Naive thymus-derived CD4-positive, alpha-beta T cell (primary cell): ENCODE measurements at places on chromosomes 3 and 15. TPM values are rescaled to one million over a fixed set of nuclear protein-coding genes. Genes with fewer than 3 reads are reported as not detected.
A peak's percentile ranks its signal among the peaks of the same experiment; 100 is the strongest.

Gene LRRK1
- 15.1 TPM for total RNA-seq

GRCh38 chr15:39251413-39252133, 329.3 kb upstream of the THBS1 start:
- H3K27ac ChIP-seq, result no peak overlapping the region
- peaks cover 3% of the 10 kb centered on the region for H3K27me3 ChIP-seq
- no peak overlapping the region for H3K4me3 ChIP-seq
- H3K36me3 ChIP-seq, result no peaks in the 10 kb centered on the region
- DNase-seq, result no peak

DNA sequence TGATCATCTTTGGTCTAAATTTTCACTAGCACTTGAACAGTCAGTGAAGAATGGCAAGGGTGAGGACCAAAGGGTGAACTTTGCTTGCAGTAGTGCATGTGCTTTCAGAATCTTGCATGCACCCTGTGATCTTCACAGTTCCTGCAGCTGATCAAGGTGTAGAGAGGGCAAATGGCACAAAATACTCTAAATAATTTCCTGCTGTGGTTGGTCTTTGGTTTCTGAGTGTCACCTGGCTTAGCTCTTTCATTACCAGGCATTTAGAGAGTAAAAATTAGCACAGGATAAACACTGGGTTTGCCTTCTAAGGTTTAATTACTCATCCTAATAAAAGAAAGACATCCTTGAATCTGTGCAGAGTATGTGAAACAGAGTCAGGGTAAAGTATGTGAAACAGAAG, 11.4 kb downstream of the TIPARP start:
- DNase-seq, result no peak
- no peak overlapping the region for H3K27ac ChIP-seq
- no peaks in the 10 kb centered on the region for H3K27me3 ChIP-seq
- H3K36me3 ChIP-seq, result no peaks in the 10 kb centered on the region
- H3K4me3 ChIP-seq, result no peak overlapping the region

DNA sequence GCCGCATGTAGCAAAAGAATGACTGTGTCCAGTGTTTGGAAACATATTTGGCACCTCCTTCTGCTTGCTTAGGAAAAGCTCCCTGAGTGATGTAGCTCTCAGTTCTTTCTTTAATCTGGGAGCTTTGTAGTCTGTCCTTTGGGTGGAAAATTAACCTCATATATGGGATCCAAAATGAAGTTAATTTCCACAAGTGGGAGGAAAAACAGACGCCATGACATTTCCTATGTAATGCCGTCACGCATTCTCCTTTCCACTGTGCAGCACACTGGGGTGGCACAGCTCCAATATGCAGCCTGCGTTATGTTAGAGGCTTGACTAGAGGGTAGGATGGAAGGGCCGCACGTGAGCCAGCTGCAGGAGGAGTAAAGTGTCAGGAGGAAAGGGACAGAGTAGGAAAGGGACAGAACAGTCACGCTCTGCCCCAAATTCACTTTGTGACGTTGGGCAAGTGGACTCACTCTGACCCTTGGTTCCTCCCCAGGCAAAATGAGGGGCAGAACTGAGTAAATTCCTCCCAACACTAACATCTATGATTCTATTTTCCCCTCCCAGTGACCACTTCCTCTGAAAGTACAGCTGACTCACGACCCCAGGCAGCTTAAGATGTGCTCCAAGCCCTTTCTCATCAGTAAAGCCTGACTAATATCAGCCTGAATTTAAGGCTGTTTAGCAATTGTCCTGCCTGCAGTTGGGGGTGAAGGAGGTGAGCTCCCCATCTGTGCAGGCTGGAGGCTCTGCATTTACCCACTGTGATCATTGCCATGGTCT, 176.5 kb upstream of the PFN2 start:
- DNase-seq, result no peak
- H3K27me3 ChIP-seq, result no peaks in the 10 kb centered on the region
- H3K4me1 ChIP-seq, result no peaks in the 10 kb centered on the region
- no peak overlapping the region for H3K4me3 ChIP-seq
- no peaks in the 10 kb centered on the region for H3K36me3 ChIP-seq
- H3K27ac ChIP-seq, result no peak overlapping the region

GRCh38 chr3:152307829-152308474, 39.2 kb downstream of the MBNL1 start:
- no peaks in the 10 kb centered on the region for H3K36me3 ChIP-seq
- peak overlapping the region; percentile 56 for H3K27ac ChIP-seq
- H3K4me3 ChIP-seq, result no peak overlapping the region
- no peak for DNase-seq

GRCh38 chr3:69442771-69443311, 57.0 kb upstream of the FRMD4B start:
- DNase-seq, result no peak
- no peak overlapping the region for H3K27ac ChIP-seq
- H3K27me3 ChIP-seq, result no peaks in the 10 kb centered on the region
- no peaks in the 10 kb centered on the region for H3K4me1 ChIP-seq

GRCh38 chr3:126197854-126198584, 17.6 kb upstream of the ALDH1L1 start:
- H3K27me3 ChIP-seq, result no peaks in the 10 kb centered on the region
- H3K4me3 ChIP-seq, result no peak overlapping the region
- no peaks in the 10 kb centered on the region for H3K4me1 ChIP-seq
- no peaks in the 10 kb centered on the region for H3K36me3 ChIP-seq

DNA sequence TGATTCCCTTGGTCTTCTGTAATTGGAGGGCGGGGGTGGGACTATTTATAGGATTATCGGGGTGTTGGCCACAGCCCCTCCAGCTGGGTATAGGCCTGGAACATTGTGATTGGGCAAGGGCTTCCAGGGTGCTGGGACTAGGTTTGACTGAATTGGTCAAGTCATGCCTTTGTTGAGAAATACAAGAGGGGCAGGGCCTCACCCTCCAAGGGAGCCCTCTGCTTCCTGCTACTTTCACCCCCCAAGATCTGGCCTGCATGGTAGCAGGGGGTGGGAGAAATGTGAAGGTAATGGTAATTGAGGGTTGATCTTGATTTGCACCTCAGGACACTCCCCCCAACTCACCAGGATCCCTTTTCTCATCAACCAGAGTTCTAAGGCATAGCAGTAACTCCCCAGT, 25.2 kb downstream of the TRIM71 start:
- no peaks in the 10 kb centered on the region for H3K4me1 ChIP-seq
- no peaks in the 10 kb centered on the region for H3K27me3 ChIP-seq
- no peak overlapping the region for H3K4me3 ChIP-seq
- H3K36me3 ChIP-seq, result no peaks in the 10 kb centered on the region
- H3K27ac ChIP-seq, result no peak overlapping the region

GRCh38 chr3:72488738-72489035, 359.6 kb downstream of the SHQ1 start:
- no peak overlapping the region for H3K27ac ChIP-seq
- H3K36me3 ChIP-seq, result no peaks in the 10 kb centered on the region
- H3K4me3 ChIP-seq, result no peak overlapping the region
- H3K27me3 ChIP-seq, result no peaks in the 10 kb centered on the region
- no peak for DNase-seq
- no peaks in the 10 kb centered on the region for H3K4me1 ChIP-seq

DNA sequence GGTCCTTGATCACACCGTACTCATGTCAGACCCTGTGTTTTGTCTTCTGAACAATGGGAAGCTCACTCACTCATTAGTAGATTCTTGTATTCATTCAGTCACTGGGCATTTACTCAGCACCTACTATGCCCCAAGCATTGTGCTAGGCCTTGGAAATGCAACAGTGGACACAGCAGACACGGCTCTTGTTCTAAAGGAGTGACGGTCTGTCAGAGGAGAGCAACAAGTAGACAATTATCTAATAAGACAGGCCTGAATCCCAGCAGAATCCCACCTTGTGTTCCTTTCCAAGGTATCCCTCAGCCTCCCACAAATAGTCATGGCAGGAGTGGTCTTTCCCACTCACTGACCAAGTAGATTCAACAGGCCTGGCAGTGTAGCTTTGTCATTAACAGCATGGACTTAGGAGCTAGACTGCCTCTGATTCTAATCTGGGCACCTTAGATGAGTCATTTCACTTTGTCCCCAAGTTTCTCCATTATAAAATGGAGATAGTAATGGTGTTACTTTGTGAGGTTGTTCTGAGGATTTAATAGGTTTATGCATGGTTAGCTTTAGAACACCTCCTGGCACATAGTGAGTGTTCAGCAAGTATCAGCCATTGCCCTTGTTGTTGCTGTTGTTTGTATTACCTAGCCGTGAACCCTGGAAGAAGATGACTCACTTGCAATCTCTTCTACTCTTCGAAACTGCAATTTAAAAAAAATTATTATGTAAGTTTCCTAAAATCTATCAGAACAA, 69.1 kb downstream of the SSUH2 start:
- H3K4me3 ChIP-seq, result no peak overlapping the region
- no peaks in the 10 kb centered on the region for H3K27me3 ChIP-seq
- DNase-seq, result no peak
- H3K36me3 ChIP-seq, result no peaks in the 10 kb centered on the region
- H3K4me1 ChIP-seq, result no peaks in the 10 kb centered on the region
- no peak overlapping the region for H3K27ac ChIP-seq

DNA sequence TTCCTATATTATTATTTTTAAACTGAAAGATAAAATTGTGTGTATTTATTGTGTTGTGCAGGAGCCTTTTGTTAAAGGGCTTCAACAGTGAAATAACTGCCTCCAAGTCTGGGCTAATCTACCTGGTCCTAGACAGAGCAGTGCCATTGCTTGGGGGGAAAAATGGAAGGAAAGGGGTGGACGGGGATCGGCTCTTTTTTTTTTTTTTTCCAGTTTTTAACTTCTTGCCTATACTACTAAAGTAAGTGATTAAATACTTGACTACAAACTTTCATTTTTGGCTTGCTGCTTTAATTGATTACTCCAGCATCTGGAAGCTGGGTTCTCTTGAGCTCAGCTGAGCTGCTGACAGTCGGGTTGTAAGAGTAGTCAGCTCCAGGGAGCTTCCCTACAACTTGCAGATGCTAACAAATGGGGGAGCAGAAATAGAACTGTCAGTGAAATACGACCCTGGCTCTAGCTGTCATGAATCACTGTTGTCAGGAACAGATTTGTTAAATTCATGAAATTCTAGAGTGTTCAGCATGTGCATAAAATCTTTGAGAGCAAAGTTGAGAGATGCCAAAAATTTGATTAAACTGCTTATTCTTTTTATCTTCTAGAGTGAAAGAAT, 276.7 kb downstream of the ROBO1 start:
- DNase-seq, result no peak
- no peak overlapping the region for H3K27ac ChIP-seq
- no peak overlapping the region for H3K4me3 ChIP-seq

GRCh38 chr3:54999811-55000210, 72.0 kb upstream of the LRTM1 start:
- no peak for DNase-seq

GRCh38 chr3:183695569-183696364, 1.8 kb upstream of the YEATS2 start:
- no peak for DNase-seq
- no peaks in the 10 kb centered on the region for H3K36me3 ChIP-seq
- no peaks in the 10 kb centered on the region for H3K27me3 ChIP-seq
- H3K27ac ChIP-seq, result no peak overlapping the region
- H3K4me1 ChIP-seq, result peaks cover 18% of the 10 kb centered on the region

DNA sequence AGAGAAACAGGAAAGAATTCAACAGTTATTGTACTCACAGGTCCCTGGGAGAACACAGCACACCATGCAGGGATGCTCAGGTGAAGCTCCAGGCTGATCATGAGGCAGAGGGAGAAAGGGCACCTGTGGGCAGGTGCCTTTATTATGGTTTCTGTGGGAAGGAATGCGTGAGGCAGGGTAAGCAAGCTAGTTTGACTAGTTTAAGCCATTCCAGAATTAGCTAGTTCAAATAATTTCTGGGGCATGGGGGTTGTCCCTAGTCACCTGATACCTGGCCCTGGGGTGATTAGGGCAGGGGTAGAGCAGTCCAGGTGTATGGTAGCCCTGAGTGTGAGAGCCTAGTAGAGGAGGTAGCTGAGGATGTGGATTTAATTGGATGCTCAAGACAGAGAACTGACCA, 47.9 kb upstream of the DCLK3 start:
- no peak overlapping the region for H3K27ac ChIP-seq
- H3K4me3 ChIP-seq, result no peak overlapping the region
- DNase-seq, result no peak
- no peaks in the 10 kb centered on the region for H3K27me3 ChIP-seq
- H3K4me1 ChIP-seq, result no peaks in the 10 kb centered on the region

GRCh38 chr3:33954956-33955355, 156.5 kb downstream of the PDCD6IP start:
- DNase-seq, result peak; percentile 1
- H3K27me3 ChIP-seq, result no peaks in the 10 kb centered on the region
- no peak overlapping the region for H3K27ac ChIP-seq
- H3K4me1 ChIP-seq, result no peaks in the 10 kb centered on the region
- H3K4me3 ChIP-seq, result no peak overlapping the region
- H3K36me3 ChIP-seq, result no peaks in the 10 kb centered on the region
